ENCODE measurements at places on chromosomes 6 and 20.
A peak's percentile ranks its signal among the peaks of the same experiment; 100 is the strongest.

DNA sequence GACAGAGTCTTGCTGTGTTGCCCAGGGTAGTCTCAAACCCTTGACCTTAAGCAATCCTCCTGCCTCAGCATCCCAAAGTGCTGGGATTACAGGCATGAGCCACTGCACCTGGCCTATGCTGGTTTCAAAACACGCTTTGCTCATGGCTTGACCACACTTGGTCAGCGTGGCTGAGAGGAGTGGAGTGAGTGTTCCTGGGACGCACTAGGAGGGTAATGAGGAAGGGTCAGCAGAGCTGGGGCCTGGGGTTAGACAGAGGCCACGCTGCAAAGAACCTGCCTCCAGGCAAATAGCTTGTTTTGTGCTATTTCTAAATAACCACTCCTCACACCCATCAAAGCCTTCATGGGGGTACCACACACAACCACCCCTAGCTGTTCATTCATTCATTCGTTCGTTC lies 77.9 kb upstream of the TOX2 start:
- no peak for DNase-seq

DNA sequence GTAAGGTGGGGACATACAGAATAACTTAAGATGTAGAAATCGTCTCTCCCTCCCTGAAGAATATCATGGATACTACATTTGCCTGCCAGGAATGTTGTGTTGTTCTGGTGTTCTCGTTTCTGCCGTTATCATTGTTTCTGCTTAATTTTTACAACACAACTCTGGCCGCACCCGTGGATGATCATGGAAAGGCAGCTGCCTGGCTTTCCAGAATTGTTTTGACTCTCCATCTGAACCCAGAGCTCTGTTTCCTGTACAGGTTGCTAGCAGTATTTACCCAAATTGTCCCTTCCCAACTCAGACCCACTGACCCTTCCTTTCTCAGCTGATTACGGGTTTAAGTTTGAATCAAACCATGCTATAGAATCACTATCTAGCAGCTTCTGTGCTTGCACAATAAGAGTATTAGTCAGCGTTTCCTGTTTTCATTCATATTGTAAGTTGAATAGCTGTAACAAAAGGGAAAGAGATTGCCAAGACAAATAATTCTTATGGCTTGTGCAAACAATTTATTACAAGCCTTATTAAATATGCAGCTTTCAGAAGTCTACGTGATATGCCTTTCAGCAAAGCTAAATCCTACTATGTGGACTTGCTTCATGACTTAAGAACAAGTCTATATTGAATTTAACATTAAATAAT lies 139.0 kb downstream of the MTHFD1L start:
- peak; percentile 94 for DNase-seq

DNA sequence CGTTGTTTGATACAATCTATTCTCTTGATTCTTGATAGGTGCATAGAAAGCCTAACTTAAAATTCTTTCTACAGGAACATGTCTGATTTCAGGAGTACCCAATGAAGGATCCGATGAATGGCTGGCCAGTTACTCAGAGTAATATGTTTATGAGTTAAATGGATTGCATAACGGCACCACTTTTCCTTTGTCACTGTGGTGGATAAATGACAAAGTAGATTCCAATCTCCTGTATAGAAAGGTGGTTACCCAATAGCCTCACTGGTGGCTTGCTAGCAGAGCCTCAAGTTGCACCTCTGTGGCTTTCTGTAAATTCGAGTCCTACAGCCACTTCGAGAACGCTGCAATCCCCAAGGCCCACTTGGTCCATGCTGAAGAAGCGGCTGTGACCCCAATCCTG lies 28.4 kb downstream of the LHFPL5 start:
- peak; percentile 25 for DNase-seq

GRCh38 chr20:41413169-41413568 lies 46.6 kb upstream of the EMILIN3 start:
- no peak for DNase-seq

DNA sequence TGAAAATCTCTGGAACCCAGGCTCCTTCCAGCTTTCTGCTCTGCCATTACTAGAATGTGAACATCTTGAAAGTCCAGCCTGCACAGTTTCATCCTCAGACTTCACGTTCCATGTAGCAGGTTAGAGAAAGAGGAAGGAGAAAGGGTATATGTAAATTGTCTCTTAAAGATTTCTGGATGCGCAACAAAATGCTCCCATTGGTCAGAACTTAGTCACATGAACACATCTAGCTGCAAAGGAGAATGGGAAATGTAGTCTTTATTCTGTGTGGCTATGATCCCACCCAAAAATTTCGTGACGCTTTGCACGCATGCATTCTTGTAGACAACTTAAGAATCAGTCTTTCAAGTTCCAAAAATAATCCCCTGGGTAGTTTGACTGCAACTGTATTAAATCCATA lies 46.4 kb upstream of the CHD6 start:
- DNase-seq: peak; percentile 25

- no peak for DNase-seq
These were observed 8.9 kb upstream of the MICB start for GRCh38 chr6:31489086-31489485.

GRCh38 chr6:144581812-144582537 lies 296.8 kb downstream of the UTRN start:
- peak; percentile 76 for DNase-seq

GRCh38 chr6:125814481-125814880 lies 23.7 kb downstream of the NCOA7 start:
- peak; percentile 23 for DNase-seq

DNA sequence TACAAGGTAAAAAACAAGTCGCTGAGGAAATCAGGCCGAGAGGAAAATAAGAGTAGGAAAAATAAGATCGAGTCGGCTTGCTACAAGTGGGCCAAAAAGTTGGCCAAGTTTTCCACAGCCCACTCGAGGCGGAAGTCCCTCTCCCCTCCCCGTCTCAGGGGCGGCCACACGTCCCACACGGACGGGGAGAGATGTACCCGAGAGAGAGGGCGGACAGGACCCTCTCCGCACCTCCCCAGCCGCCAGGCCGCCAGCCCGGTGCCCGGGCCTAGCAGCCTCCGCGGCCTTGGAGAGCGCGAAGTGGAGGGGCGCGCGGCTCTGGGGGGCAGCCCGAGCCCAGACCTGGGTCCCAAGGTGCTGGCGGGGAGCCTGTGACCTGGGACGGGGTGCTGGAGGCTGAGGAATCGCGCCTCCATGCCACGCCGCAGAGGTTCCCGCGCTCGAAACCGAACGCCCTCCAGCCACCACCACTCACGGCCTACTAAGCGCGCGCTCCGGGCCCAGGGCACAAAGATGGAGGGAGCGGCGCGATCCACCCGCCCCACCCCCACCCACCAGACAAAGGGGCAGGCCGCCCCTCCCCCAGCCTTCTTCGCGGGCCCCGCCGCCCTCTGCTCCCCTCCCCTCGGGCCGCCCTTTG lies 1.9 kb upstream of the HMGA1 start:
- no peak for DNase-seq

- no peak for DNase-seq
These were observed 442.3 kb downstream of the CDC5L start for GRCh38 chr6:44829836-44830235.

DNA sequence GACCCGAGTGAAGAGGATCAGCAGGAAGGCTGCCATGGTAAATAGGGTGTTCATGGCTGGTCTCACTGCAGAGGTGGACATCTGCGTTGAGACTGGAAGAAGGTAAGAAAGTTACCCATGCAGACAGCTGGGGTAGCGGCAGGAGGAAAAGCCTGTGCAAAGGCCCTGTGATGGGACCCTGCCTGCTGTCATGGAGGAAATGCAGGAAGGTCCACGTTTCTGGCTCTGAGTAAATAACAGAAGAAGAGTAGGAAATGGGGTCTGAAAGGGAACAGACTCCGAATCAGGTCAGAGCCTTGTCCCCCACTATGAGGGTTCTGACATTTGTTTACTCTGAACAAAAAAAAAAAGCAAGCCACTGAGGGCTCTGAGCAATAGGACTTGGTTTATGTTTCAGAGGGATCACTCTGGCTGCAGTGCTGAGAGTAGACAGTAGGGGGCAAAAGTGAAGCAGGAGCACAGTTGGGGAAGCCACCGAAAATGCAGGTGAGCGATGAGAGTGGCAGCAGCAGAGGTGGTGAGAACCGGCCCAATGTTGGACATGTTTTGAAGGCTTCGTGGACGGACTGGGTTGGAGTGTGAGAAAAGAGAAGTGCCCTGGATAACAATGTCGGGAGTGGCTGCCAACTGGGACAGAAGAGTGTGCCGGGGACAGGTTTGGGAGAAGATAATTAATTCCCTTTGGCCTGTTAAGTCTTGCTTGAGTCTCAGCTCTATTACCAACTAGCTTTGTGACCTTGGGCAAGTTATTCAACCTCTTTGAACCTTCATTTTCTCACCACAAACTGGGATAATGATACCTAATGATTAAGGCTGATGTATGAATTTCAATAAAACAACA lies 57.9 kb upstream of the MAP7 start:
- DNase-seq: peak; percentile 72

GRCh38 chr6:158680481-158680880 lies 30.6 kb downstream of the SYTL3 start:
- no peak for DNase-seq

- DNase-seq: no peak
These were observed 120.2 kb downstream of the AKAP7 start for GRCh38 chr6:131255434-131255833.

DNA sequence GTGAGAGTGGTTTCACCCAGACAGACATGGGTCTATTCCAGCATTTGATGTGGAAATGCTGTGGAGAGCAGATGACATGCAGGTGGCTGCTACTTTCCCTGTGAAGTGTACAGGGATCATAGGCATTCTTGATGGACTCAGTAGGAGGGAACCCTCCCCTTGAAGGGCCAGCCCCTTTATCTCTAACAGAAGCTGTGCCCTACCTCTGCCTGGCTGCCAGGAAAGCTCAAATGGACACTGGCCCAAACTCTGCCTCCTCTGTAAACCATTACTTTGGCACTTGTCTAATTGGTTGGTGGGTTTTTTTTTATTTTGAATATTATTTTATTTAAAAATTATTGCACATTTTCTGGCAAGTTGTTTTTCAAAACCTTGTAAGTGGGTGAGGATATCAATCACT lies 106.7 kb upstream of the GGTLC1 start:
- DNase-seq: no peak

GRCh38 chr20:59299945-59300332 lies 472 bp upstream of the EDN3 start:
- no peak for DNase-seq

DNA sequence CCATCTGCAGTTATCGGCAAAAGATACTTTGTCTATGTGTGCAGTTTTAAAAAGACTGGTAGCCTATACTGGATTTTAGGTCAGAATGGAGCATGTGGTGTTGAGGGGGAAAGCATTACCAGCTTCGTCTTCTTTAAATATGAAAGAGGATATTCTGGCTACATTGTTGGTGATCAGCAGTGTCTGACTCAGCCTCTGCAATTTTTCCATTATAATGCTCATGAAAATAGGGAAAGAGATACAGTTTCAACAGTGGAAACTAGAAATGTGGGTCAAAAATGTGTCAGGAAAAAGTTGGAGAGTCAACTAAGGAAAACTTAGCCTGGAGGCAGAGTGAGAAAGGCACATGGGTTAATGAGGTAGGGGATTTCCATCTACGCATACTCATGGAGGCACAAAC lies 45.2 kb downstream of the HDGFL1 start:
- DNase-seq: no peak

- no peak for DNase-seq
These were observed 54.0 kb downstream of the IL22RA2 start for GRCh38 chr6:137119196-137120104.

DNA sequence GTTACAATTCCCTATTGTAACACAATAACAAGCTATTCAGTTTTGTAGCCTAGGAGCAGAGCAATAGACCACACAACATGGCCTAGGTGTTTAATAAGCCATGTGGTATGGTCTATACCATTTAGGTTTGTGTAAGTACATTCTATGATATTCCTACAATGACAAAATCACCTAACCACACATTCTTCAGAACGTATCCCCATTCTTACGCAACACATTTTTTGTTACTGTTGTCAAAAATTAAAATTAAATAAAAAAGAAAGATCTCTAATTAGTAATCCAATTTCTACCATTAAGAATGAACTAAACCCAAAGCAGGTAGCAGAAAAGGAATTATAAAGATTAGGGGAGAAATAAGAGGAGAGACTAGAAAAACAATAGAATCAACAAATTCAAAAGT lies 44.0 kb downstream of the RANBP9 start:
- DNase-seq: peak; percentile 22

DNA sequence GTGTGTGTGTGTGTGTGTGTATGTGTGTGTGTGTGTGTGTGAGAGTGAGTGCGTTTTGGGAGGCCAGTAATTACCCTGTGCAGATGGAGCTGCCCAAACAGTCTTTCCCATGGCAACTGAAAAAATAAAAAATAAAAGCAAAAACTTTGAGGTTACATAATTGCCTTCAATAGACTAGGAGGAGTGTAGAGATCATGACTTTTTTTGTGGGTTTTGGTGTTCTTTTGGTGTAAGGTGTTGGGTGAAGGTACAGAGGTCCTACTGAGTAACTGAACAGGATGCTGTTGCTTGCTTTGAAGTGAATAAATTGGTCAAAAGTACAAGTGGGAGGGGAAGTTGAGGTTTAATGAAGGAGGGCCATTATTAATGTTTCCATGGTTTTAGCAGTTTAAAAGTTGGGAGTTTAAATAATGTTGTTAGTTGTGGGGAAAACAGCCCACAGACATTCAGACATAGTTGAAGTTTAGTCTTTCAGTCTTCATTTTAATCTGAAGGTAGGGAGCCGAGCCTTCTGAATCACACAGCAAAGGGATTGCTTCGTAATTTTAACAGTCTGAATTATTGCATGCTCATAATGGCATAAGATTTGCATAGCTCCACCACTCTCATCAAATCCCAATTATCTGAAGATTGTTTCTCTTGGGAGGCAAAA lies 251.4 kb downstream of the PRL start:
- DNase-seq: no peak

- no peak for DNase-seq
These were observed 270.6 kb downstream of the FARS2 start for GRCh38 chr6:5531853-5532375.
